Fibroblast of pulmonary artery (primary cell): ENCODE measurements at places on chromosomes 2 and 18.

- no peak for DNase-seq
Measured at GRCh38 chr2:107542314-107542740, 284.4 kb upstream of the RGPD4 start.

DNA sequence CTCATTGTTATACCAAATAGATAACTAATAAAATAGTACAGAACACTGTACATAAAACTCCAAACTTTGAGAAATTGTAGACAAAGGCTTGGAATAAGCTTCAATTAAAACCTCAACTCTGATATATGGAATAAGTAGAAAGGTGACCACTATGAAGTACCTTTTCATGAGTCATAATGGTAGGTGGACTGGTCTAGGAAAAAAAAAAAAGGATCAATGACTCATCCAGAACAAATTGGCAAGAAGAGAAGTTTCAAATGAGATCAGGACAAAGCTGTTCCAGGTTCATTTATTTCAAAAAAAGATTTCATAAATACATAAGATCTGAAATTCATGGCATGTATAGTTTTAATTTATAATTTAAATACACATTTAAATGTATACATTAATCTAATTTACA, 769.7 kb downstream of the SUCLG1 start:
- no peak for DNase-seq

DNA sequence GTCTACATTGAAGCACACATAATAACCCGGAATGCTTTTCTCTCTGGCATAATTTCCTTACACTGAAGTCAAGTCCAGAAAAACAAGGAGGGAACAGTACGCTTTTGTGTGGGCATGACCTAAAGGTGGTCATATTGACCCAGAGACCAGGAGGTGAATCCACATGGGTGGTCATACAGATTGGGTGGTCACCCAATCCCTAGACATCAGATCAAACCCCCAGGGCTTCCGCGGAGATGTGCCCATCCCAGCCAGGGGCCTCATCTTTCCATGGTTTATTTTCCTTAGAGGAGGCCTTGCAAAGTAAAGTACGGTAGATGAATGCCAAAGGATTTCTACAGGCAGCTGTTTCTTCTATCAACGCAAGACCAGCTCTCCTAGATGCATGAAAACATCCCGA, 38.8 kb downstream of the FAM168B start:
- no peak for DNase-seq

DNA sequence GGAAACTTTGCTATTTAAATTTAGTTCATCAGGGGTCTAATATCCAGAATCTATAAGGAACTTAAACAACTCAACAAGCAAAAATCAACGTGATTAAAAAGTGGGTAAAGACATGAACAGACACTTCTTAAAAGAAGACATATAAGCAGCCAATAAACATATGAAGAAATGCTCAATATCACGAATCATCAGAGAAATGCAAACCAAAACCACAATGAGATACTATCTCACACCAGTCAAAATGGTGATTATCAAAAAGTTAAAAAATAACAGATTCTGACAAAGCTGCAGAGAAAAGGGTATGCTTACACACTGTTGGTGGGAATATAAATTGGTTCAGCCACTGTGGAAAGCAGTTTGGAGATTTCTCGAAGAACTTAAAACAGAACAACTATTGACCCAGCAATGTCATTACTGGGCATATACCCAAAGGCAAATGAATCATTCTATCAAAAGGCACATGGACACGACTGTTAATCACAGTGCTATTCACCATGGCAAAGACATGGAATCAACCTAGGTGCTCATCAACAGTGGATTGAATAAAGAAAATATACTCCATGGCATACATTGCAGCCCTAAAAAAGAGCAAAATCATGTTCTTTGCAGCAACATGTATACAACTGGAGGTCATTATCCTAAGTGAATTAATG, 189.9 kb downstream of the SLC4A10 start:
- no peak for DNase-seq

DNA sequence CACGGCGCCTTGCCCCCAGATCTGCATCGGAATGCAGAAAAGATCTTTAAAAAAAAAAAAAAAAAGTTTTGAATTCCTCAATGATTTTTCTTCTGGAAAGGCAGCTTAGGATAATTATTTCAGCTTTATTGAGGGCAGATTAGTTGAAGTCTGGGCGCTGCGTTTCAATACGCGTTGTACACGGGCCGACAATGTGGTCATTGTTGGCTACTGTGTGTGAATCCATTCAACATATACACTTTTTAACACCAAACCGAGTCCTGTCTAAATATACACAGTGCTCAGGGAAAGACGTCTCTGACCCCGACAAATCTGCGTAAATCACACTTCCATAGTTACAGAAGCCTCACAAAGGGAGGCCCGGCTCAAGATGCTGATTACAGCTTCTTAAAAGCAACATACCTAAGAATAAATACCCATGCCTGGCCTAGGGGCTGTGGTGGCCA, 1.4 kb upstream of the SIX3 start:
- DNase-seq: no peak

DNA sequence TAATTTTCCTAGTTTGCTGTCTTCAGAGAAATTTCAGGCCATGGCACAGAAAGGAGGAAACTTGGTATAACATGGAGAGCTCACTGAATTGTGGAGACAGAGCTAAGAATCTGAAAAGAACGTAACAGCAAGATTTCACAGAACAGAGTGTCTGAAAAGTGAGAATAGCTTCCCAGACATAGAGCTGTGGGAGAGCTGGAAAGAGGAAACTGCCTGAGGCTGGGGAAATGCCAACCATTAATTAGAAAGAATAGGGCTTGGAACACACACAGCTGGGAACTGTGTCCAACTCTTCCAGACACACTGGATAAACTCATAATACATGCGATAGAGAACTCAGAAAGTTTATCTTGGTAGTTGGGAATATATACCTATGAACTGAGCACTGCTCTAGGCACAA, 51.6 kb upstream of the KYNU start:
- peak; percentile 18 for DNase-seq

GRCh38 chr2:119769645-119770044, 9.9 kb downstream of the PTPN4 start:
- DNase-seq: no peak

DNA sequence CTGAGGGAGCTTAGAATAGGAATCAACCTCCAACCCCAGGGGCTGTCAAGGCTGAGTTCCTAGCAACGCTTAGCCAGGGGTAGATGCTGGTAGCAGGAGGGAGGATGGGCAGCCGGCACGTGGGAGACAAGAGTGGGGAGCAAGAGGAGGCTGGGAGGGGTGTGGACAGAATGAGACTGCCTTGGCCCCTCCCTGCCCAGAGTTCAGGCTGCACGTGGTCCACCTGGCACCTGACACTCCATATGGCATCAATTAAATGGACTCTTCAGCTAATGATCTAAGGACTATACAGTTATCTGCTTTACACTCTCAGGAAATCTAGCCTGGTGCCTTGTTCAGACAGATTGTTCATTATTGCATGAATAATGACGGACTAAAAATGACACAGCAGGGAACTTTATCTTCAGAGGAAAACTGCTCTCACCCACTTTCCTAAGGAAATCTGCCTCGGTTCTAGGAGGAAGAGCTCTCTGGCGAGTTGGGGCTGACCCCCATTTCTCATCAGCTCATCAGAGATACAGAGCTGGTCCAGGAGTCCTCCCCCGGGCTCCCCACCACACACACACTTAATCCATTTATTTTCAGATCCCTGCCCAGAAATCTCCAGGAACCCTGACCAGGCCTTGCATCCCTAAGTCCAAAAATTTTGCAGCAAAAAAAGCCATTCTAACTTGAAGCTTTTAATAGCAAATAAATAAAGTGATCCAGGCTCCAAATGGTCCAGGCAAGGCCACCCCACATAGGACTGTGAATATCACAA, 102.1 kb upstream of the CDC42EP3 start:
- no peak for DNase-seq

- DNase-seq: no peak
Measured at GRCh38 chr2:3586220-3586619, 8.7 kb upstream of the COLEC11 start.

GRCh38 chr2:237798236-237799059, at the start of gene RBM44:
TSS of gene RBM44 (plus strand) at chr2:237798779. CDS start at chr2:237813610, 14,831 bp downstream.
- DNase-seq: no peak

DNA sequence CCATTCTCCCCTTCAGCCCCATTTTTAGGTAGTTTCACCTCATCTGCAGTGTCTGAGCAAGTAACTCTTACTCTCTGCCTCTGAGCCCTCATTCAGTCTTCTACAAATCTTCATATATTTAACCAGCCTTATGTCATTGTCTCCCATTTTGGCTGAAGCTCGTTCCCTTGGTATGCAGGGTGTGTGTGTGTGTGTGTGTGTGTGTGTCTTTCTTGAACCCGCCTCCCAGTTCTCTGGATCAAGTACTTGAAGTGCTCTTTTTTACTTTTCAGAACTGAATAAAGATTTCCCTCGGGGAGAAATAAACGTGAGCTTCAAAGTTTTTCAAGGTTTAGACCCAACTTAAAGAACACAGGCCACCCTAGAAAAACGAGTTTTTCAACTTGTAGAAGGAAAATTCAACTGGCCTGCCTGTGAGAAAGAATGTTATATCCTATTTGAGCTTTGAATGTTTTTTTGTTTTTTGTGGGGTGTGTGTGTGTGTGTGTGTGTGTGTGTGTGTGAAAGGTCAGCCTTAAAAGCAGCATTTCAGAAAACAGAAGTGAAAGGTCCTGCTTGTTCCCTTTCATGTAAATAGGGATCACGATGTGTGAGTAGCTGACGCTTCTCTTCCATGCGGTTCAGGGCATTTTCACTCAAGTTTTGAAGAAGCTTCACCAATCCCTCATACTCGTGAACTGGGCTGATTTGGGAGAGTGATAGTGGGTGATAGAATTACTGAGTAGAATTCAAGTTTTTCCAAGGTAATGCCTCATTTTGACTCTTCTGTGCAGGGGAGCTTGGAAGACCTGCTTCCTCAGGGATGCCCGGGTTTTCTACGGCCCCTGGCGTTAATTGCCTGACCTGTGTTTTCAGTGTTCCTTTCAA, 50.6 kb upstream of the EML6 start:
- DNase-seq: no peak

GRCh38 chr2:18988631-18989232, 369.7 kb downstream of the OSR1 start:
- no peak for DNase-seq

DNA sequence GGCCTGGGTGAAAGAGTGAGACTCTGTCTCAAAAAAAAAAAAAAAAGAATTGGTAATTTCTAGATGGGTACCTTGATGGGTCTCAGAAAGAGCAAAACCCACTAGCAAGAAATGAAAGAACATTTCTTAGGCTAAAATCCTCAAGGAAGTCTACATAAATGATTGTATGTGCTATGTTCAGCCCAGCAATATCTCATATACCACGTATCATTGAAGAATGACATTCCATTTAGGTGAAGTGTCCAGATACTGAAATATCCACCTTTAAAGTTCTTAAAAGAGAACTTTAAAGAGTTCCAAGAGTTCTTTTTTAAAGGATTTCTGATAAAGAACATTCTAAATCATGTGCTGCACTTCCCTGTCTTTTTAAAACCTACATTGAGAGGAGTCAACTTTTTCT, 19.2 kb downstream of the NRP2 start:
- peak; percentile 39 for DNase-seq

GRCh38 chr2:181041661-181042060, 61.3 kb downstream of the UBE2E3 start:
- no peak for DNase-seq

GRCh38 chr2:27756544-27757498, 14.7 kb upstream of the MRPL33 start:
- DNase-seq: no peak

DNA sequence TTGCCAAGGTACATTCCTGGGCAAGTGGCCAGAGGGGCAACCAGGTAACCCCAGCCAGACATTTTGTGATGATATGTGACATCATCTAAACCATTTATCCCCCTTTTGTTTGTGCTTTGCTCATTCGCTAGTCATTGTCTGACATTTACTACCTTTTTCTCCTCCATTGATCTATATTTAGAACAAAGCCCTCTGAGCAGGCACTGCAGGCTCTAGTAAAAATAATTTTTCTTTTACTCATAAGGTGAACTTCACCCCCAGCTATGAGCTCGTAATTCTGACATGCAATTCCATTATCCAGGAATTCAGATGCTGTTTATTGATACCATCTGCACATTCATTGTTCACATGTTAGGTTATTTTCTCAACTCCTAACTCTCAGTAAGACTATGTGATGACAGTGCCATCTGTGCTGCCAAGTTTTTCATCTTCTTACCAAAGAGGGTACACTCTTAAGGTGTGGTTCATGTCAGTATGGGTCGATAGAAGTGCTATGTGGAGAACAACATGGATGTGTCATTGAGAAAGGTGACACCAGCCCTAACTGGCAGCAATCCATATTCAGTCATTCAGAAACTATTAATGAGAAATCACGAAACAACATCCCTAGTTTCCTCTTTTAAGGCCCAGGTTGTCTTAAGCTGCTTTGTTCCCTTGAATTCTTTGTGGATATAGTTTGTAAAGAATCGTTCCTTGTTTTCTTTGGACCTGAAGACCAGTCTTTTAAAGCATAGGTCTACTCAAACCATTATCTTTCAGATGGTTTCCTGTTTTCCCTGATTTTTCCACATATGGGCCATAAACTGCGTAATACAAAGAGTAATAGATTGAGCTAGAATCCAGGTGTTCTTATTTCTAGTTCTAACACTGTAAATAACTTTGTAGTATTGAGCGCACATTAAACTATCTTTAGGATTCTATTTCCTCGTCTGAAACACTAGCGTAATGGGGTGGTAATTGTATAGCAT, 978.1 kb upstream of the CDH2 start:
- DNase-seq: peak; percentile 63

- DNase-seq: peak; percentile 30
Measured at GRCh38 chr2:200247494-200247893, 59.0 kb upstream of the SPATS2L start.

DNA sequence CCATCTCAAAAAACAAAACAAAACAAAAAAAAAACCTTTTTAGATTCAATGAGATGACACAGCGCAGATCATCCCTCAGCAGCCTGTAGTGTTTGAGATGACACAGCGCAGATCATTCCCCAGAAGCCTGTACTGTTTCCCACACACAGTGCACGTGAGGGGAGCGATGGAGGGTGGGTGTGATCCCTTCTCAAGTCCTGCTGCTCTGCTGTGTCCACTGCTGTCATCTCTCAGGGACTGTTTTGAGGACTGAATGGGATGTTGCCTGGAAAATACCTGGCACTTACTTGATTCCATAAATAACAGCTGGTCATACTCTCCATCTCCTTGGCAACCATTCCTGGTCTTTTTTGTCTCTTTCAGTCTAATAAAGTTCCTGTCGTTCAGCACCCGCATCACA, 25.7 kb downstream of the TGOLN2 start:
- no peak for DNase-seq

- DNase-seq: peak; percentile 68
Measured at GRCh38 chr18:35478520-35479435, 19.0 kb downstream of the INO80C start.

DNA sequence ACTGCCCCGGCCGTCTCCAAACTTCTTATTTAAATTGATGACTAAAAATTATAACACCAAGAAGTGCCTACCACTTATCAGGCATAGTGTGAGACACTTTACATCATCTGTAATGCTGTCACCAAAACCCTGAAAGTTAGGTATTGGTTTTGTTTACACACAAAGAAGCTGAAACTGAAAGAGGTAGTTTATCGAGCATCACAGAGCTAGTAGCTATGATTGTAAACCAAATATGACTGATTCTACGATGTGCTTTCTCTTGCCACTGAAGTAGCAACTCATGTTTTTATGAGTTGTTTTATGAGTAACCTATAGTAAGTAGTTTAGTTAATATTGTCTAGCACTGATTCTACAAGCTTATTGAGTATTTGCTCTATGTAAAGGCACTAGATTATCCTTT, 31.5 kb downstream of the DYNC1I2 start:
- DNase-seq: no peak

- DNase-seq: no peak
Measured at GRCh38 chr2:223508372-223508771, 93.8 kb downstream of the SCG2 start.

- DNase-seq: no peak
Measured at GRCh38 chr2:218405746-218406208, 6.1 kb downstream of the CTDSP1 start.
